ENCODE measurements at places on chromosomes 6 and 20. TPM values are rescaled to one million over a fixed set of nuclear protein-coding genes. Genes with fewer than 3 reads are reported as not detected.

The POPDC3 gene
- 0.49 TPM for total RNA-seq

The SLA2 gene
- total RNA-seq, result not detected

The GABRR1 gene
- not detected for total RNA-seq

The SIRPD gene
- total RNA-seq, result not detected

The RBM38 gene
- total RNA-seq, result 13.4 TPM

The ALDH5A1 gene
- 0.49 TPM for total RNA-seq

The OR2H1 gene
- total RNA-seq, result not detected

The RIPOR2 gene
- total RNA-seq, result 1.1 TPM

The PTPRT gene
- total RNA-seq, result not detected

The ABHD16B gene
- not detected for total RNA-seq

The MATN4 gene
- 0.06 TPM for total RNA-seq

The SOX4 gene
- 33.0 TPM for total RNA-seq

The LY6G6D gene
- not detected for total RNA-seq

The RGL2 gene
- total RNA-seq, result 52.5 TPM

The SASH1 gene
- total RNA-seq, result 123 TPM

The VSX1 gene
- not detected for total RNA-seq

The GRIK2 gene
- total RNA-seq, result 0.13 TPM

The FERMT1 gene
- total RNA-seq, result 0.38 TPM

The DNAH8 gene
- not detected for total RNA-seq

The SYCP2L gene
- 0.13 TPM for total RNA-seq

The OTOR gene
- not detected for total RNA-seq

The PLAGL1 gene
- 7.1 TPM for total RNA-seq

The PM20D2 gene
- 4.4 TPM for total RNA-seq
